ENCODE measurements at places on chromosomes 3 and 15. TPM values are rescaled to one million over a fixed set of nuclear protein-coding genes. Genes with fewer than 3 reads are reported as not detected.

GRCh38 chr15:38961931-38962330 is 397.3 kb upstream of the RASGRP1 start:
- H3K27me3 ChIP-seq = no peaks in the 10 kb centered on the region
- no peak overlapping the region for H3K4me3 ChIP-seq
- no peak for DNase-seq
- no peaks in the 10 kb centered on the region for H3K4me1 ChIP-seq

Gene CD200R1
- 14.7 TPM for total RNA-seq

Gene CASR
- total RNA-seq = 0.21 TPM

- H3K4me3 ChIP-seq = no peak overlapping the region
- no peaks in the 10 kb centered on the region for H3K27me3 ChIP-seq
- no peak overlapping the region for H3K27ac ChIP-seq
- no peaks in the 10 kb centered on the region for H3K36me3 ChIP-seq
- no peak for DNase-seq
- no peaks in the 10 kb centered on the region for H3K4me1 ChIP-seq
These were observed 355.9 kb downstream of the RSL24D1 start for GRCh38 chr15:54840621-54841398.

DNA sequence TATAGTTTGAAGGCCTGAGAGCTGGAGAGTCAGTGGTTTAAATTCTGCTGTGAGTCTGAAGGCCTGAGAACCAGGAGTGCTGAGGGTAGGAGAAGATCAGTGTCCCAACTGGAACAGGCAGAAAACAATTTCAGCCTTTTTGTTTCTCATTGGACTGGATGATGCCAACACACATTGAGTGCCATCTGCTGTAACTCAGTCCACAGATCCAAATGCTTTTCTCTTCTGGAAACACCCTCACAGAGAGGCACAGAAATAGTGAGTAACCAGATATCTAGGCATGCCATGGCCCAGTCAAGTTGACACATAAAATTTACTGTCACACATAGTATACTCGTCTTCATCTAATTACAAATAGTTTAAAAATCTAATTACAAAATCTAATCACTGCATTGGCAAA is 100.8 kb downstream of the NEO1 start:
- H3K4me1 ChIP-seq = no peaks in the 10 kb centered on the region
- H3K27me3 ChIP-seq = no peaks in the 10 kb centered on the region
- no peak for DNase-seq
- H3K4me3 ChIP-seq = no peak overlapping the region

Gene FOXB1
- 0.15 TPM for total RNA-seq

- H3K4me3 ChIP-seq = no peak overlapping the region
- no peak overlapping the region for H3K27ac ChIP-seq
- no peak for DNase-seq
- no peaks in the 10 kb centered on the region for H3K27me3 ChIP-seq
- no peaks in the 10 kb centered on the region for H3K4me1 ChIP-seq
- H3K36me3 ChIP-seq = no peaks in the 10 kb centered on the region
These were observed 54.0 kb upstream of the SKOR1 start for GRCh38 chr15:67771189-67771800.

DNA sequence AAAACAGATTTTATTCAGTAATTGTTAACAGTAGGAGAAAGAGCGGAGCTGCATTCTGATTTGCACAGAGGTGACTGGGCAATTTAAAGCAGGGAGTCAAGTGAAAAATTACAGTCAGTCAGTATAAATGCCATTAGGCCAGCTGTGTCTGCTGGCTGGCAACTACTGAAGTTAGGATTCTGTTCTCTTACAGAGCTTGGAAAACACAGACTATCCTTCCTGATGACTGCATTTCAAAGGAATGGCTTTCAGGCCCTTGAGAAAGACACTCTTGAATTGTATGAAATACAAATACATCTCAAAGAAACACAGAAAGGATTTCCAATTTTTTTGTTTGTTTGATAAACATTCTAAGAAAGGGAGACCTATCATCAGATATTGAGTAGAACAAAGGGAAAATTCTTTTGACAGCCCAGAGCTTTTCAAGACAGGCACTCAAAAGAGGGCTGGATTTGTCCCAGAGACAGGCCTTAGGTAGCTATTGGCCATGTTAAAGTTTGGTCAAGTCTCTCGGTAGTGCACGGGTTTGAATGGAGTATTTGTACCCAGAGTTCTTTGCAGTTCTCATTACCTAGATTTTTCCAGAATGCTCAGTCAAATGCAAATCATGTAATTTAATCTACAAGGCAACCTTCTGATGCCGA is 551.2 kb upstream of the CCDC54 start:
- H3K4me1 ChIP-seq = peaks cover 5% of the 10 kb centered on the region
- no peaks in the 10 kb centered on the region for H3K36me3 ChIP-seq
- no peak overlapping the region for H3K27ac ChIP-seq

DNA sequence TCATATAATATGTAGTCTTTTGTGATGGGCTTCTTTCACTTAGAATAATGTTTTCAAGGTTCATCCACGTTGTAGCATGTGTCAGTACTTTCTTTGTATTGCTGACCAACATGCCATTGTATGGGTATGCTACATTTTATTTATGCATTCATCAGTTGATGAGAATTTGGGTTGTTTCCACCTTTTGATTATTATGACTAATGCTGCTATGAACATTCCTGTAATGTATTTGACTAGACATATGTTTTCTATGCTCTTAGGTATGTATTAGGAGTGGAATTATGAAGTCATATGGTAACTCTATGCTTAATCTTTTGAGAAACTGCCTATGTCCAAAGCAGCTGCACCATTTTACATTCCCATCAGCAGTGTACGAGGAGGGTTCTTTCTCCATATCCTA is 3.2 kb upstream of the PODXL2 start:
- H3K27me3 ChIP-seq = peaks cover 16% of the 10 kb centered on the region
- no peak for DNase-seq
- peaks cover 27% of the 10 kb centered on the region for H3K4me1 ChIP-seq
- no peak overlapping the region for H3K4me3 ChIP-seq
- H3K36me3 ChIP-seq = peaks cover 9% of the 10 kb centered on the region

DNA sequence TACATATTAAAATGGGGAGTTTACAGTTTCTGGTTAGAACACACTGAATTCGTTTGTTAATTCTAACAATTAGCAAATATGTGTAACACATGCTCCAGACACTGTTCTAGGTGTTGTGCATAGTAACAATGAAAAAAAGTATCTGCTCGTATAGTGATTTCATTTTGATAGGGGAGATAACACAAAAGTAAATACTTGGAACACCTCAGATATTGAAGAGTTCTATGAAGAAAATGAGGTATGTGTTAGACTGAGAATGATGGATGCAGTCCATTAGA is 6.8 kb upstream of the TMF1 start:
- no peak for DNase-seq
- H3K27ac ChIP-seq = peak overlapping the region; percentile 77
- H3K4me1 ChIP-seq = peaks cover 18% of the 10 kb centered on the region
- no peak overlapping the region for H3K4me3 ChIP-seq
- no peaks in the 10 kb centered on the region for H3K27me3 ChIP-seq
- peaks cover 50% of the 10 kb centered on the region for H3K36me3 ChIP-seq
